Dermis blood vessel endothelial cell (primary cell): ENCODE measurements at places on chromosomes 7 and 10. TPM values are rescaled to one million over a fixed set of nuclear protein-coding genes. Genes with fewer than 3 reads are reported as not detected.

The CALHM1 gene
- total RNA-seq, result not detected in 2 replicates

The MTERF1 gene
- total RNA-seq, result 10.9 and 15.4 TPM in 2 replicates

The KCNMA1 gene
- total RNA-seq, result under 0.01 and 0.05 TPM in 2 replicates

The RPEL1 gene
- 0.09 and 0.17 TPM in 2 replicates for total RNA-seq

The GPR22 gene
- 0.17 TPM in 1 of 2 replicates, not detected in the other for total RNA-seq

The PRPS1L1 gene
- 0.14 TPM in 1 of 2 replicates, not detected in the other for total RNA-seq

The CUZD1 gene
- 0.34 and 0.51 TPM in 2 replicates for total RNA-seq

The HHEX gene
- 56.7 and 66.9 TPM in 2 replicates for total RNA-seq

The FRAT1 gene
- 5.4 and 6.6 TPM in 2 replicates for total RNA-seq

The AKR1C8 gene
- total RNA-seq, result 1.5 TPM in 1 of 2 replicates, not detected in the other

The TFEC gene
- total RNA-seq, result 2.0 and 3.1 TPM in 2 replicates

The GHRHR gene
- total RNA-seq, result 0.09 TPM in 1 of 2 replicates, not detected in the other

The PON1 gene
- total RNA-seq, result not detected in 2 replicates

The PAPOLB gene
- total RNA-seq, result 0.23 and 0.34 TPM in 2 replicates

The PPP1R17 gene
- not detected in 2 replicates for total RNA-seq

The SLC13A1 gene
- not detected in 2 replicates for total RNA-seq

The PIK3CG gene
- 4.1 and 6.6 TPM in 2 replicates for total RNA-seq

The LRRC18 gene
- not detected in 2 replicates for total RNA-seq

The SPDYE5 gene
- total RNA-seq, result not detected in 2 replicates

The DGKI gene
- 2.7 and 3.9 TPM in 2 replicates for total RNA-seq

The CLIP2 gene
- 40.7 and 43.6 TPM in 2 replicates for total RNA-seq

The VSTM4 gene
- 0.56 and 1.0 TPM in 2 replicates for total RNA-seq

The ERCC6 gene
- total RNA-seq, result 14.5 and 16.0 TPM in 2 replicates

The SDK1 gene
- 0.23 and 0.34 TPM in 2 replicates for total RNA-seq

The AMPH gene
- total RNA-seq, result not detected in 2 replicates

The CELF2 gene
- 10.2 and 18.5 TPM in 2 replicates for total RNA-seq

The SAP25 gene
- not detected in 2 replicates for total RNA-seq

The SEPHS1 gene
- total RNA-seq, result 42.5 and 60.9 TPM in 2 replicates

The PTPN20 gene
- total RNA-seq, result 1.1 and 5.3 TPM in 2 replicates

The CYP3A7 gene
- not detected in 2 replicates for total RNA-seq

The LFNG gene
- total RNA-seq, result 26.4 and 36.4 TPM in 2 replicates
